ENCODE measurements at places on chromosomes 11 and 22.

GRCh38 chr11:33867996-33868646, 23.8 kb downstream of the LMO2 start:
- DNase-seq, result no peak

GRCh38 chr11:35487532-35488078, 37.8 kb downstream of the PAMR1 start:
- no peak for DNase-seq

- DNase-seq, result no peak
Measured at GRCh38 chr11:20155683-20156279, 4.5 kb downstream of the DBX1 start.

DNA sequence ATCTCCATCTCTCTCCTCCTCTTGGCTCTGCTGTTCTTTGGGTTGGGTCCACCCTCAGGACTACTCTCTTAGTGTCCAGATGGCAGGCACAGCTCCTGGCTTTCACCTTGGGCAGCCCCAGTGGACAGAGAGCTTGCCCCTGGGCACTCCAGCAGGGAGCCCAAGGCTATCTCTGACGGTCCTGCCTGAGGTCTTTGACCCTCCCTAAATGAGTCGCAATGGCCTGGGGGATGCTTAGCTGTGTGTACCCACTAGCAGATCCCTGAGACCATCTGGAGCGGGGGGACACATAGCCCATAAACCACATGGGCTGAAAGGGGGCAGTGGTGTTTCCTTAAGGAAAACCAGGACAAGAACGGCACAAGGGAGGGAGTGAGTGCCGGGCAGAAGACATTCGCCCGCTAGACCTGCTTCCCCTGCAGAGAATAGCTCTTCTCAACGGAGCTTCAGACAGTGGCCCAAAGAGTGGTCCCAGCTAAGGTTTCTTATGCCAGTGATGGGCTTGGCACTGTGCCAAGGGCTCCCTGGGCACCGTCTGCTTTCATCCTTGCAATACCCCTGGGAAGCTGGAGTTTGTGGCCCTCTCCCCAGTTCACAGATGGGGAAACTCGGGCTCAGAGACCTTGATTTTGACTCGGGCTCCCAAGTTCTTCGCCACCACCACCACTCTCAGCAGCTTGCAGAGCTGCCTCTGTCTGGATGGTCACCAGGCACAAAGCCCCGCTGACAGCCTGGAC, 53.9 kb upstream of the ANO1 start:
- no peak for DNase-seq

- DNase-seq, result peak; percentile 48
Measured at GRCh38 chr11:60899046-60899936, 7.1 kb downstream of the PRPF19 start.

- DNase-seq, result peak; percentile 33
Measured at GRCh38 chr11:102448869-102449224, 3.7 kb downstream of the TMEM123 start.

DNA sequence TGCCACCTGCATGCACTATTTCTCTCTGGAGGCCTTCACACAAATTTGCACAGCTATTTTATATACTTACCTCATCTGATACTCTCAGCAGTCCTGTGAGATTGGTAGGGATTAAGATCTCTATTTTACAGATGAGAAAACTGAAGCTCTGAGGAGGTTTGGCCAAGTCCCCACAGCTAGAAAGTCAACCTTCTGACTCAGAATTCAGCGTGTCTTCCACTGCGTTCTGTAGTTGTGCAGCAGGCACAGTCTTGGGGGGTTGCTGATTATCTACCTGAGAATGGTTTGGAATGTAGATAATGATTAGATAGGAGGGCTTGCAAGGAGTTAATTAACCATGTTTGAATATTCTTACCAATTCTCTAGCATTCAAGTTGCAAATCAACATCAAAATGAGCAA, 2.5 kb upstream of the SORL1 start:
- no peak for DNase-seq

DNA sequence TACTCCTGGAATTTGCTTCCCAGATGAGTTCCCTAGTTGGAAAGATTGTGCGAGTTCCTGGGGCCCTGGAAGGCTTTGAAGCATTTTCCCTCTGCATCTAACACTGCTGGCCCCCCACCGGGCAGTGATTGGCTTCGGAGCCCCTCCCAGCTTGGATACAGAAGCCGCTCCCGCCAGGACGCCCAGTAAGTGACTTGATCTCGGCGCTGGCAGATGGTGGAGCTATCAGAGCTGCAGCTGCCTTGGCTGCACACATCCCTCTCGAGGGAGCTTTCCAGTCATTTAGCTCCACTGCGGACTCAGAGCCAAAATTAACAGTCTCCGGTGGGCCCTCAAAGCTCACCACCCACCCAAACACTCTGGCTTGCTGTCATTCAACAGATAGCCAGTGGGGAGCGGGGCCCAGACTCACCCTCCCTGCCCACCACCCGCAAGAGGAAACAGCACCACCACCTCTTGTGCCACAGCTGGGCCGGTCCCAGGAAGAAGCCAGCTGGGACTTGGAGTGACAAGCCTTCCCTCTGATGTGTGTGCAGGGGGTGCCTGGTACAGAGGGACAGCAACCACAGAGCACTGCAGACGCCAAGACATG, 162.3 kb downstream of the TRIM29 start:
- no peak for DNase-seq

DNA sequence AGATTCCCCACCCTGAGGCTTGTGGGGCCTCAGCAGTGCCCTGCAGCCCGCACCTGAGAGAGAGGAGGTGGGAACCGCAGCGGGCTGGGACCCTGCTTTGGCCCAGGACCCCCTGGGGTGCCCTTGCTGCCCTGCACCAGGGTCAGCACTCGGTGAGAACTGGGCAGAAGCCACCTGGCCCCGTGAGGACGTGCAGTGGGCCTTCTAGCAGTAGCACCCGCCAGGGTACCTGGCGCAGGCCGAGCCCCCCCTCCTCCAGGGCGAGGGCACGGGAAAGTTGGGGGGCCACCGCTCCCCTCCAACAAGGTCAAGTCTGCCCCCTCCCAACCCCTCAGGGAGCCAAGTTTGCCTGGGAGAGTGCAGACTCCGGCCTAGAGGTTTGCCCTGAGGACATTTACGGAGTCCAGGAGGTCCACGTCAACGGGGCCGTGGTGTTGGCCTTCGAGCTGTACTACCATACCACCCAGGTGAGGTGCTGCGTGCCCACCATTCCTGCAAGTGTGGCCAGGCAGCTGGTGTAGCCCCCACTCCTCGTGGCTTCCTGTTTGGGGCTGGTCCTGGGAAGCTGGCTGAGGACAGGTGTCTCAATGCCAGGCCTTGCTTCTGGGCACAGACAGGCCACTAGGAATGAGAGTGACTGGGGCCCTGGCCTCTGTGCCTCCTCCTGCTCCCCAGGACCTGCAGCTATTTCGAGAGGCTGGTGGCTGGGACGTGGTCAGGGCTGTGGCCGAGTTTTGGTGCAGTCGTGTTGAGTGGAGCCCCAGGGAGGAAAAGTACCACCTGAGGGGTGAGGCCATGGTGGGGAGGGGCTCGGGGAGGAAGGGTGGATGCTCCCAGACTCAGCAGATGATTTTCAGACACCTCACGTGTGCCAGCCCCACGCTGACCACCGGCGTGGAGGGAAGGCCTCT, 3.5 kb downstream of the PGGHG start:
- DNase-seq, result no peak

GRCh38 chr11:73388265-73389133, 12.3 kb downstream of the RELT start:
- DNase-seq, result no peak

DNA sequence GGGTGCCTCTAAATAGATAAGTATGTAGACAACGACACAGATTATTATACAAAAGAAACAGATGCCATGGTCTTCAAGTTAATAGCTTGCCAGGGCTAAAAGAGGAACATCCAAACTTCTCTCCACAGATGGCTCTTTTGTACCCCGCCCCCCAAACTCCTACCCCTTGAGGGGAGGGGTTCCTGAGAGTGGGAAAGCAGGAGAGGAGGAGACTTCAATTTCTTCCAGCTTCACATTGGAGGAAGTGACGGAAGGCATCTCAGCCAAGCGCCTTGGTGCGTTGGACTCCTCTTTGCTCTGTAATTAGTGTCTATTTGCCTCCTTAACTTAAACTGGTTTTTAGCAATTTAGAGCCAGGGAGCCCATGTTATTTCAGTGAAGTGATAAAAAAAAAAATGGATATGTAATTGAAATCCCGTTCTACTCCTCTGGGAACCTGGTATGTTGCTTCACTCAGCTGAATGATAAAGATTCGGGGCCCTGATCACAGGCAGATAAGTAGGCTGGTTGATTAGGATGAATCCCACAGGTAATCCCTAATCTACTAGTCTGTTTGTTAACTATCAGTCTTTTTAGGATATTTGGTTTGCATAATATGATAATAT, 580.9 kb upstream of the CADM1 start:
- DNase-seq, result no peak

DNA sequence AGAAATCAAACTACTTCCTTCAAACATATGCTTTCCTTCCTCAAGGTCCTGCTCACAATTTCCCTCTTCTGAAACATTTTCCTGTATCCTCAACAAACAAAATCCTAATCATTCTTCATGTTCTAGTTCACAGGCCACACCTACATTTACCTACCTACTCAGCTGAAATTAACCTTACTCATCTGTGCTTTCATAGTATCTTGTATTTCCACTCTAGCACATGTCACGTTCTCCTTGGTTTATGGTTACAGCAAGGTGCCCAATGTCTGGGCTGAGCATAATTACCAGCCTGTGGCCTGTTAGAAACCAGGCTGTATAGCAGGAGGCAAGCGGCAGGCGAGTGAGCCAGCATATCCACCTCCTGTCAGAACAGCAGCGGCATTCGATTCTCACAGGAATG, 13.2 kb downstream of the DCUN1D5 start:
- DNase-seq, result no peak

DNA sequence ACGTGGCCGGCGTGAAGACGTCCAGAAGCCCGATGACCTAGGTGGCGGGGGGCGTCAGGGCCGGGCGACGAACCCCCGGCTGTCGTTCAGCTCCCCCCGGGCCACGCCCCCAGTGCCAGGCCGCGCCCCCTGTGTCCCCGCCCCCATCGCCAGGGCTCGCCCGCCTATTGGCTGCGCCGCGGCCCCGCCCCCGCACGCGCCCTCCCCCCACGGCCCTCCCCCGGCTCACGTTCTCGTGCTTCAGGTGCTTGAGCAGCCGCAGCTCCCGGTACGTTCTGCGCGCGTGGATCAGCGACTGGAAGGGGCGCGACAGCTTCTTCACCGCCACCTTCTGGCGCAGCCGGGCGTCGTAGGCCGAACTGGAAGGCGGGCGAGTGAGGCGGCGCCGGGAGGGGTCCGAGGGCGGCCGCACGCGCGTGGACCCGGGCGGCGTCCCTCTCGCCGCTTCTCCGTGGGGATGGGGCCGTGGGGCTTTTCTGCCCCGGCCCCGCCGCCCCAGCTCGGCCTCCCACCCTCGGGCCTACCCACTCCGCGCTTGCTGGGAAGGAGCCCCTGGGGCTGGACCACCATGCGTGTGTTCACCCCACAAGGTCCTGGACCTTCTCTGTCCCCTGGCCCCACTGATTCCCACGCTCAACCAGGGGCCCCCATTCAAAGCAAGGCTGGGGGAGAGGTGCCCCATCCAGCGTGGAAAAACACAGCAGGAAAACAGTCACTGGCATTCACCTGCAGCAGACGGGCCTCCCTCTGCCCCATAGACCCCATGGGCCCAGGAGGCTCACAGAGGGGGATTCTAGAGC, 2.4 kb downstream of the MAPK11 start:
- DNase-seq, result peak; percentile 58

DNA sequence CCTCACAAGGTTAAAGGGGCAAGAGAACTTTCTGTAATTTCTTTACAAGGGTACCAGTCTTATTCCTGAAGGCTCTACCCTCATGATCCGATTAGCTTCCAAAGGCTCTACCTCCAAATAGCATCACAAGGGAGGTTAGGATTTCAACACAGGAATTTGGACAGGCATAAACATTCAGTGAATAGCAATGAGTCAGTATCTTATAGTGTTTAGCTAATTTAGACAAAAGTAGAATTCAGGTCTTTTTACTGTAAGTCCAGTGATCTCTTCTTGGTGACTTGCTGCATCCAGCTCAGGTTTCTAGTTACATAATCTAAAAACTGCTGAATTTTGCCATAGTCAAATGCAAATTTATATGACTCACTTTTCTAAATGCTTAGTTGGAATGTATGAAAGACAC, 1995.6 kb upstream of the RAG2 start:
- no peak for DNase-seq

- DNase-seq, result no peak
Measured at GRCh38 chr22:46869831-46870441, 107.5 kb downstream of the TBC1D22A start.

GRCh38 chr11:125680747-125681146, at the start of gene ACRV1:
TSS of gene ACRV1 (minus strand) at chr11:125680847. CDS start at chr11:125680780, 67 bp downstream.
- DNase-seq, result no peak

DNA sequence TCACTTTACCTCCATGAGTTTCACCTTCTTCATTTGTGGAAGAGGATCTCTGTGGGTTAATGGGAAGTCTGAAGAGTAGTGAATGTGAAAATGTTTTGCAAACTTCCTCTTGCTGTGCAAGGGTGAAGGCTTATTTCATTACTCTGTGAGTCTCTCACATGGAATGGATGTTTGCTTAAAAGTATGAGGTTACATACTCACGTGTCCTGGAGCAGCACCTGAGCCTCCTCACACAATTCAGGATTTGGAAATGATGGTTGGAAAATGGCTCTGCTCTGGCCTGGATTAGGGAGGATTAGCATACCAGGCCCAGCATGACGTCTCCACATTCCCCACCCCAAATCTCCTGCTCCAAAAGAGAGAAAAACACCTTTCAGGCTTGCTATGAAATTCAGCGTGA, 4.8 kb downstream of the GRAMD1B start:
- no peak for DNase-seq

- no peak for DNase-seq
Measured at GRCh38 chr11:47177846-47178245, 1.2 kb upstream of the ARFGAP2 start.

DNA sequence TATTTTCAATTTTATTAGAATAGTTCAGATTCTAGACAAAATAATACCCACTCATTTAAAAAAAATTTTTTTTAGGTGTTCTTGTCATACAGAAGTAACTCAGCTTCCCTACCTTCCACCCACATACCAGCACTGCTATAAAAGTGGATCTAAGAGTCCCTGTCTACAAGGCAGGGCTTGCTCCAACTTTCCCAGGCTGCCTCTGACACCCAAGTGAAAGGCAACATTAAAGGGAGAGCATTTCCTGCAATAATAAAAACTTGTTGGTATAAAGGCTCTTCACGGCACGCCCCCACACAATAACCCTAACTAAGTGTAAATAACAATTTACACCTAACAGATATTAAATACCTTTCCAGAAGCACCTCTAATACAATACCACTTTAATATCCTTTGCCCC, 127.2 kb downstream of the APOL5 start:
- no peak for DNase-seq

GRCh38 chr22:36192542-36192941, 9.1 kb downstream of the APOL4 start:
- no peak for DNase-seq

DNA sequence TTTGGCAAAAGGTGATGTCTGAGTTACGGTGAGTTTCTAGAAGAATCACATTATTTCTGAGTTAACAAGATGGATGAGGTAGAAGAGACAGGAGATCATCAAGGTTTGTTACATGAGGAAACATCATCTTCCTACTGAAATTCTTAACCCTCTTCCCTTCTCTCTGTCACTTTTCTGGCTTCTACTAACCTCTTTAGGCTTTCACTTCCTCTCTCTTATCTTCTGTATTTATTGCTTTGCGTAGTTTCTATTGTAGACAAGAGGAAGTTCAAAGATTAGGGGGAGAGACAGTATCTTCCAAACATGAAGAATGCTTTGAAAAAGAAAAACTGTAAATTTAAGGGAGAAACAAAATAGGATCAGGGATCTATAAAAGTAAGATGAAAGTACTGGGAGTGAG, 75.4 kb downstream of the TRPC6 start:
- DNase-seq, result no peak
